ENCODE measurements at places on chromosomes 13 and 19.

DNA sequence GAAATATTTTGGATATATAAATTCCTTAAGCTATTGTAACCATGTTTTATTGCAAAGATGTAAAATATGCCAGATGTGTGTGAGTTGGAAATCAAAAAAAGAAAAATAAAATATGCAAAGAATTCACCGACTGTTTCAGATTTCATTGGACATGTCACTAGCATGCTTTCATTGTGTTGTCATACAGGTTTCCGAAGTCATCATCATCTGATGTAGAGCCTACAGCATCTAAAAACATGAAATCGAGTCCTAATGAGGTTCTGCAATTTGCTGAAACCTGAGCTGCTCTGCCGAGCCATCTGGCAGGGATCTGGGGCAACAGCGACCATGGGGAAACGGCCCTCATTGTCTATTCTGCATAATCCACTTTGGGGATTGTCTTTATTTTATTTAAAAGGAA is 196.1 kb upstream of the MAB21L1 start:
- no peak for DNase-seq

DNA sequence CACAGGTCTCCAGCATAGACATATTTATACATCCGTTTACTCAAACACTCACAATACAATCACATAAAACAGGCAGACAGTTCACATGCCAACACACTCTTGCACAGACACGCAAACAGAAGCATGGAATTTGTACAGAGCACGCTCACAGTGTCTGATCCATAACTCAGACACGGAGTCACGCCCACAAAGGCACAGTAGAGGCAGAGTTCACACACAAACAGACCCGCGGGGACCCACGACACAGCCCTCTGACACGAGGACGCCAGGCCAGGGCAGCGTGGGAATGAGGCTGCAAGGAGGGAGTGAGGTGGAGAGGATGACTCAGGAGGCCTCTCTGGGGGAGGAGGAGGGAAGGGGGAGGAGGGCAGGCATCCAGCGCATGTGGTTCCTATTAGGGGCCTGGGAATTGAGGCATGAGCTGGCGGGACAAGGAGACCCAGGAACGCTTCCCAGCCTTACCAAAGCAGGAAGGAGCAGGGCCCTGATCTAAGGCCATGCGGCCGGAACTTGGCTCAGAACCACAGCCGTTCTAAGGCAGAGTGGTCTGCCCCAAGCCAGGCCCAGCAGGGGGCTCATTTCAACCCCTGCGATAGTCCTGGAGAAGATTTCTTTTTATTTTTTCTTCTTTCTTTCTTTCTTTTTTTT is 9.1 kb upstream of the OLFM2 start:
- DNase-seq: no peak

- DNase-seq: peak; percentile 8
Observed at GRCh38 chr19:56162258-56162657, 13.6 kb upstream of the GALP start.

DNA sequence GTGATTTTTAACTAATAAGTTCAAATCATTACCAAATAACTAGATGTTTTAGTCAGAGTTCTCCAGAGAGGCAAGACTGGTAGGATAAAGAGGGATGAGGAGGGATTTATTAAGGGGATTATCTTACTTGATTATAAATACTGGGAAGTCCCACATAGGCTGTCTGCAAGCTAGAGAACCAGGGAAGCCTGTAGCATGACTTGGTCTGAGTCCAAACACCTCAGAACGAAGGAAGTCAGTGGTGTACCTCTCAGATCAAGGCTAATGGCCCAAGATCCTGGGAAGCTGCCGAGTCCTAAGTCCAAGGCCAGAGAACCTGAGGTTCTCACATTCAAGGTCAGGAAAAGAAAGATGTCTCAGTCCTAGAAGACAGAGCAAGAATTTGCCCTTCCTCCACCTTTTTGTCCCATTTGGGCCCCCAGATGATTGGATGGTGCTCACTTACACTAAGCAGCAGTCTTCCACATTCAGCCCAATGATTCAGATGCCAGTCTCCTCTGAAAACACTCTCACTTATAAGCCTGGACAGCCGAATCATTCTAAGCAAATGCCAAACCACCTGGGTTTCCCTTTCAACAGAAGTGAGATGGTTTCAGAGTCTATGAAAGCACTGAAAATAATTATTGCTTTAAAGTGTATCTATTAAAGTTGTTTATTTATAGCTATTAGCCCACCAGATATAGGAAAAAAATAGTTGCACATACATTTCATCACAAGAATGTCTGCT is 1599.2 kb downstream of the OLFM4 start:
- DNase-seq: no peak

DNA sequence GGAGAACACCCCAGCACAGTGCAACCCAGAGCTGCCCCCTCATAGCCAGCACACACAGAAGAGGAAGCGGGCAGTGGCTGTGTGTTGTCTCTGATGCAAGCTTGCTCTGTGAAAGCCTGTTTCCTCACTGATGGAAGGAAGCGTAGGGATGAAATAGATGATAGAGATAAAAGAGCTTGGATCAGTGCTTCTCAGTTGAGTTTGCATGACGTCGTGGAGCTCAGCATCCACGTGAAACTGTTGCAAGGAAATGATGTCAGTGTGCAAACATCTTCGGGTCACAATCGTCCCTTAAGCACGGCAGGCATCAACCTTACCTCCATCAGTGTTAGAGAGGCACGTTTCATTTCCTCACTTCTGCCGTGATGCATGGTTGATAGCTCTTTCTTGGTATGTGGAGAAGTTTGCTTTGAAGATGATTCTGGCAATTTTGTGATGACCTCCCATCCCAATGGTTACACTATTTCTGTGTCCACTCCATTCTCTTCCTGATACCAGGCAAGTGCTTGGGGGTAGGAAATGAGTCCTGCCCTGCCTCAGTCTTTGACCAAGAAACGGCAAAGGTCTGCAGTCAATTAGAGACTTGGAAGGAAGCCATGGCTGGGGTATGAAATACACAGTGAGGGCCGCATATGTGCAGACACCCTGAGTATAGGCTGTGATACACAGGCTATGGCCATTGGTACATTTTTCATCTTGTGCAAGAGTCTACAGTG is 183.0 kb downstream of the ZNF536 start:
- DNase-seq: no peak

DNA sequence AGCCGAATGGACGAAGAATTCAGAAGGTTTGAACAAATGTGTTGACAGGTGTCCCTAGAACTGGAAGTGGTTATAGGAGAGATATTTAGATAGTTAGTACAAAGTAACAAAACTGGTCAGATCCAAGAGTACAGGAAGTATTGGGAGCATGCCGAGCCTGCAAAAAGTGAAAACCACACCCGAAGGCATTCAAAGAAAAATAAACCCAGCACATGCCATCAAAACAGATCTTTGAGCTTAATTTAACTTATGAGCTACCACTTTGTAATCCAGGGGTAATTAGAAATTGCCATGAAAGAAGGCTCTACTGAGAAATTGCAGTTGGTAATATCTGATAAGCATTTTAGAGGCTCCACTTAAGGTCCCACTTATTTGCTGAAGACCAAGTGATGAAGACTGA is 214.2 kb downstream of the DNAJC15 start:
- no peak for DNase-seq

DNA sequence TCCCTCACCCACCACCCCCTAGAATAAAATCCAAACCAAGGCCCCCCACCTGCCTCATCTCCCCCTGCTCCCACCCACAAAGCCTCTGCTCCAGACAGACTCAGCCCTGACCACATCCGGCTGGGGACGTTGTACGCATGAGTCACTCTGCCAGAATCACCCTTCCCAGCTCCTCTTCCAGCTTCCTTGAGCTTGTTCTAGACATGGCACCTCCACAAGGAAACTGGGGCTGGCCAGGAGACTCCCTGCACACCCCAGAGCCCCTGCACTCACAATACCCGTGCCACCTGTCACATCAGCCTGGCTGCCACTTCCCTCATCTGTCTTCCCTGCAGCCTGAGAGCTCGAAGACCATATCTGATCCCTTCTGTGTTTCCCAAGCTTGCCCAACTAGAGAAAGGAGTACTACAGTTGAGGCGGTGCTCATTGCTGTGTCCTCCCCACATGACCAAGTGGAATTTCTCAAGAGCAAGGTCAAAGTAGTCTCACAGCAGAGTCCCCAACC is 9.7 kb downstream of the DEDD2 start:
- DNase-seq: no peak

- DNase-seq: no peak
Observed at GRCh38 chr13:92896842-92897241, 329.8 kb upstream of the GPC6 start.

DNA sequence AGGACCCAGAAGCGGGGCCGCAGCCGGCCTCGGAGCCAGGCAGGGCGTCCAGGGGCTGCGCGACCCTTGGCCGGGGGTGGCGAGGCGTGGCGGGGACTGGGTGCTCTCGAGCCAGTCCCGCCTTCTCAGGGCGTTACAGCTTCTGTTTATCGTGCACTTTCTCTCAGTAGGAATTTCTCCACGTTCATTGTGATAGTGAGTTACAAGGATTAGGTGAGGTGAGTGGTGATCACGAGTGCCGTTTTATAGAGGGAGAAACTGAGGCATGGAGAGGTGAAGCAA is 600 bp downstream of the AP1M1 start:
- DNase-seq: no peak

GRCh38 chr19:6217752-6218334 is 61.9 kb downstream of the MLLT1 start:
- DNase-seq: no peak

GRCh38 chr13:83753912-83754624 is 128.2 kb downstream of the SLITRK1 start:
- no peak for DNase-seq

DNA sequence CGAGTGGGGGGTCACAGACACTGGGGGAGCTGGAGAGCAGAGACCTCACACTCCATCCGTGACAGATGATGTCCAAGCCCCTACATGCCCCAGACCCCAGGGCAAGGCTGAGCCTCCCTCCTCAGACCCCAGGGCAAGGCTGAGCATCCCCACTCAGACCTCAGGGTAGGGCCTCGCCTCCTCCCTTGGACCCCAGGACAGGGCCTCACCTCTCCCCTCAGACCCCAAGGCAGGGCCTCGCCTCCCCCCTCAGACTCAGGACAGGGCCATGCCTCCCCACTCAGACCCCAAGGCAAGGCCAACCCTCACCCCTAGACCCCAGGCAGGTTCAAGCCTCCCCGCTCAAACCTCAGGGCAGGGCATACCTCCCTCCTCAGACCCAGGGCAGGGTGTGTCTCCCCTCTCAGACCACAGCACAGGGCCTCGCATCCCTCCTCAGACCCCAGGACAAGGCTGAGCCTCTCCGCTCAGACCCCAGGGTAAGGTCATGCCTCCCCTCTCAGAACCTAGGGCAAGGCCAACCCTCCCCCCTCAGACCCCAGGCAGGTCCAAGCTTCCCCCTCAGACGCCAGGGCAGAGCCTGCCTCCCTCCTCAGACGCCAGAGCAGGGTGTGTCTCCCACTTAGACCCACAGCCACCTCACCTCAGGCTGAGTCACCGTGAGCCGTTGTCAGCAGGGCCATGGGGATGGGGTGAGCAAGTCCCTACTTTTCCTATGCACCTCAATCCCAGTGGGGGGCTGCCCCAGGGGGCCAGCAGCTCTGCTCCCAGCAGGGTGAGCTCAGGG is 1.7 kb upstream of the S1PR4 start:
- peak; percentile 68 for DNase-seq

DNA sequence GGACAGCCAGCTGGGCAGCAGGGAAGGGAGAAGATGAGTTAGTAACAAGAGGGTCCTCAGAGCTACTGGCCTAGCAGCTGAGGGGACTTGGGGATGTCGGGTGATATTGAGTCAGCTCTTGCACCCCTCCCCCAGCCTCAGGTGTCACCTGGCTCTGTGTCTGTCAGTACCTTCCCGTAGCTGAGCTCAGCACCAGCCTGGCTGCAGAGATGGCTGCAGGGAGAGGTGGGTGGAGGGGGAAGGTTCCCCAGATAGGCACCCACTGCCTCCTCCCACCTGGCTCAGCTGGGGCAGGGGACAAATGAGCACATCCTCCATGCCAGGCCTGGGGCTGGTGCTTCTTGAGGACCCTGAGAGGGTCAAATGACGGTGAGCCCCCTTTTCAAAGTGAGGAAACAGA is 6.8 kb upstream of the KPTN start:
- DNase-seq: no peak

DNA sequence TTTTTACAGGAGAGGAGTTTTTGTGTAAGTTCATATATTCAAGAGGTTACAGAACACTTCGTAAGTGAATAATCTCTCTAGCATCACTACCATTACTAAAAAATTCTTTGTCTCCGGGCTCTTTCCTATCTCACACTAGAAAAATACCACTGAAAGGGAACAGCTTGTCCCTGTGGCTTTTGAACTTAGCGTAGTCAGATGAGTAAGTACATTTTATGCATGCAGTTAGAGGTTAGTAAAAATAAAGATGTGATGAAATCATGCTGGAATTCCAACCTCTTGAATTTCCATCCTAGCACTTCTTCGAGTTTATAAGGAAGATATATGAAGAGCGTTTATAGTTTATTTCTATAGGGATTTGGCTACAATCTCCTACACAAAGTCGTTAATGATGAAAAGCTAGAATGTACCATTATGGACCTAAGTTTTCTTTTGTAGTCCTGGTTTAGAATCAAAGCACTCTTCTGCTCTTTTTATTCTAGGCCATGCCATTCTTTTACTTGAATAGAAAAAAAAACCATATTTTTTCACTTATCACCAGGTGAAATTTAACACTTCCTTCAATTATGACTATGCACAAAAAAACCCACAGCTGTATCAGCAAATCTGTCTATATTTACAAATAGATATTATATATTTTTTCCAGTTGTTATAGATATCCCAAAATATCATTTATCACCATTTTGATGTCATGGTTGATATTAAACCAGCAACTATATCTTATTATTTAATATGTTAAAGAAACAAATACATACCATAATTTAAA is 139.9 kb upstream of the PCDH9 start:
- no peak for DNase-seq

GRCh38 chr13:33321686-33322542 is 36.4 kb upstream of the STARD13 start:
- DNase-seq: no peak

GRCh38 chr13:99018418-99019180 is 40.7 kb upstream of the DOCK9 start:
- no peak for DNase-seq

DNA sequence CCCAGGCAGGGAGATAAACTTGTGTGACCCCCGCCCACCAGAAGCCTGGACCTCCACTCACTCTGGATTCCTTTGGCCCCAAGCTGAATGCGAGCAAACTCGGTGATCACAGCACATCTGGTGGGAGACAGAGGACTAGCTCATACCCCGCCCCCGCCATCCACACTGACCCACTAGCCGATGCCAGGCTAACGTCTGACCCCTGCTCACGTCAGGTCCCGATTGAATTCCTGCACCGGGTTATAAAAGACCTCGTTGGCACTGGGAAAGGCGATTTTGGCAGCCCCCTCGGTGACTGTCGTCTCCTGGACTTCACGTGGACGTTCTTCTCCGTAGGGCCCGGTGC is 631 bp downstream of the TRMT1 start:
- no peak for DNase-seq

GRCh38 chr19:57002710-57003109 is 117.1 kb upstream of the USP29 start:
- no peak for DNase-seq

DNA sequence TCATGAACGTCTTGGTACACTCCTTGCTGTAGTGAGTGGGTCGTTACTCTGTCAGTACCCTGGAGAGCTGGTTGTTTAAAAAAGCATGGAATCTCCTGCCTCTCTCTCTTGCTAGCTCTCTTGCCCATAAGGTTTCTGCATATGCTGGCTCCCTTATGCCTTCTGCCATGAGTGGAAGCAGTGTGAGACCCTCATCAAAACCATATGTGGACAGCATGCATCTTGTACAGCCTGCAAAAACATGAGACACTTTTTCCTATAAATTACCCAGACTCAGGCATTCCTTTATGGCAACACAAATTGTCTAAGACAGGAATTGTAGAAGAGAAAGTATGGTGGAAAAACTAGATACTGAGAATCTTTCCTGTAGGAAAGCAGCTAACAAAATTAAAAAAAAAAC is 516.3 kb downstream of the SLITRK6 start:
- DNase-seq: no peak
